ENCODE measurements at places on chromosomes 2 and 18.

- peak; percentile 21 for DNase-seq
These were observed 158.4 kb downstream of the SETBP1 start for GRCh38 chr18:44838971-44839666.

GRCh38 chr2:33492399-33493134 is 16.1 kb downstream of the RASGRP3 start:
- DNase-seq, result no peak

DNA sequence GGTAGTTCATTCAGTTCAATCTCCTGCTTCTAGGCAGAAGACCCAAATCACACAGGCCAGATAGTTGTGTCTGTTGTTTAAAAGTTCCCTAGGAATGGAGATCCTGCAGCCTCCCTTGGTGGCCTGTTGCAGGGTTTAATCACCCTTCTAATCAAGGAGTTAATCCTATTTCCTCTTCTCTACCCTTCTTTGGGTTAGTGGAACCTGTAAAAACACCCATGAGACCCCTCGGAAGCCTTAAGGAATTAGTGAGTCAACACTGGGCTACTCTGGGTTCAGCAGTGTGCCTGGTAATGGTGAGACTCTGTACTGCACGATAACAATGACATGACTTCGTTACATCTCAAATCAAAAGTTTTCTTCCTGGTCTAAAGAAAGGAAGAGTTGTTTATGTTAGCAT is 217.6 kb upstream of the NRP2 start:
- DNase-seq, result no peak

DNA sequence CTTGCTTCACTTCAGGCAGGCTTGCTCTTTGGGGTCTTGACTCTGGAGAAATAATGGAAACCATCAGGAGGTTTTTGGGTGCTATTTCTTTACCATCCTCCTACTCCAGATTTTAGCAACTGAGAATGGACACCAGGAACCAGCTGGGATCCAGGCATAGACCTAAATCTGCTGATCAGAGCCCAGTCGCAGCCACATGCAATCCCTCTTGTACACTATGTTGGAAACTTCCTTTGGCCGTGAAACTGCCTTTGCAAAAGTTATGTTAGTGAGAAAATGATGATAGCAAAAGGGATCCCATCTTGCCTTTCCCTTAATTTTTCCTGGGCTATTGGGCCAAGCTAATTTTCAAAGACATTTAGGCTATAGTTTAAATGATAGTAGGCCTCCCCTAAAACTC is 158.8 kb upstream of the ARL4C start:
- no peak for DNase-seq

- no peak for DNase-seq
These were observed 76.9 kb downstream of the KLF7 start for GRCh38 chr2:207088839-207089238.

GRCh38 chr2:49973917-49974368 is 819.6 kb upstream of the FSHR start:
- DNase-seq, result peak; percentile 54

- no peak for DNase-seq
These were observed 389.7 kb downstream of the TXNL1 start for GRCh38 chr18:56248610-56249235.

DNA sequence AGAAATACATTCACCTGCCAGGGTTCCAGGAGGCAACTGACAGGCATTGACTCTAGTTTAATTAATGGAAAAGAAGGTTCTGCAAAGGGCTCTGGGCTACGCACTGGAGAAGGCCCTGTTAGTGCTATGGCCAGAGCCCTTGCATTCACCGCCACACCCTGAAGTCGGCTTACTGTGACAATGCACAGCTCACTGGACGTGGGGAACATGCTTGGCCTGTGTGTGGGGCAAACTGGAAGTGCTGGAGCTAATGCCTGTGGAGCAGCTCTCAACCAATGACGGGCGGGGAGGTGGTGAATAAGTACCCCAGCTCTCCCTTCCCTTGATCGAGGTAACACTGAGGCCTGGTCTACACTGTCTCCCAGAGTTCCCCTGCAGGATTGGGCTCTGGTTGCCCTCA is 209.8 kb downstream of the HAUS1 start:
- DNase-seq, result no peak

DNA sequence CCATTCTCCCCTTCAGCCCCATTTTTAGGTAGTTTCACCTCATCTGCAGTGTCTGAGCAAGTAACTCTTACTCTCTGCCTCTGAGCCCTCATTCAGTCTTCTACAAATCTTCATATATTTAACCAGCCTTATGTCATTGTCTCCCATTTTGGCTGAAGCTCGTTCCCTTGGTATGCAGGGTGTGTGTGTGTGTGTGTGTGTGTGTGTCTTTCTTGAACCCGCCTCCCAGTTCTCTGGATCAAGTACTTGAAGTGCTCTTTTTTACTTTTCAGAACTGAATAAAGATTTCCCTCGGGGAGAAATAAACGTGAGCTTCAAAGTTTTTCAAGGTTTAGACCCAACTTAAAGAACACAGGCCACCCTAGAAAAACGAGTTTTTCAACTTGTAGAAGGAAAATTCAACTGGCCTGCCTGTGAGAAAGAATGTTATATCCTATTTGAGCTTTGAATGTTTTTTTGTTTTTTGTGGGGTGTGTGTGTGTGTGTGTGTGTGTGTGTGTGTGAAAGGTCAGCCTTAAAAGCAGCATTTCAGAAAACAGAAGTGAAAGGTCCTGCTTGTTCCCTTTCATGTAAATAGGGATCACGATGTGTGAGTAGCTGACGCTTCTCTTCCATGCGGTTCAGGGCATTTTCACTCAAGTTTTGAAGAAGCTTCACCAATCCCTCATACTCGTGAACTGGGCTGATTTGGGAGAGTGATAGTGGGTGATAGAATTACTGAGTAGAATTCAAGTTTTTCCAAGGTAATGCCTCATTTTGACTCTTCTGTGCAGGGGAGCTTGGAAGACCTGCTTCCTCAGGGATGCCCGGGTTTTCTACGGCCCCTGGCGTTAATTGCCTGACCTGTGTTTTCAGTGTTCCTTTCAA is 50.6 kb upstream of the EML6 start:
- DNase-seq, result no peak

GRCh38 chr2:46304635-46305034 is 7.4 kb downstream of the EPAS1 start:
- DNase-seq, result no peak

GRCh38 chr18:3354506-3354905 is 92.6 kb downstream of the MYL12B start:
- DNase-seq, result no peak

GRCh38 chr18:57649556-57650500 is 28.2 kb upstream of the NARS1 start:
- DNase-seq, result peak; percentile 55

DNA sequence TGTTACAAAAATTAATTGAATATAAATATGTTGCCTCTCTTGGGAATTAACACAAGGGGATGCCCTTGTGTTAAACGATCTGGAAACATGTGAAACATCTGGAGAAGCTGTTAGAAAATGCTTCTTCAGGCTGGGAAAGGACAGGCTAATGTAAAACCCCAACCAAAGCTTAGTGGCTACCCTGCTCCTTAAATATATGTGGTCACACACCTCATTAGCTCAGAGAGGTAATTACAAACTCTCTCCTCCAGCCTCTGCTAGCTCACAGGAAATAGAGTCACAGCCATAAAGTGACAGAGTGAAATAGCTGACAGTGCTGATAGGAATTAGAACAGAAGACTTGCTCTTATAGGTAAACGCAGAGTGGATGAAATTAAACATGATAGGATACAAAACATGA is 155.9 kb downstream of the RAB3GAP1 start:
- no peak for DNase-seq

DNA sequence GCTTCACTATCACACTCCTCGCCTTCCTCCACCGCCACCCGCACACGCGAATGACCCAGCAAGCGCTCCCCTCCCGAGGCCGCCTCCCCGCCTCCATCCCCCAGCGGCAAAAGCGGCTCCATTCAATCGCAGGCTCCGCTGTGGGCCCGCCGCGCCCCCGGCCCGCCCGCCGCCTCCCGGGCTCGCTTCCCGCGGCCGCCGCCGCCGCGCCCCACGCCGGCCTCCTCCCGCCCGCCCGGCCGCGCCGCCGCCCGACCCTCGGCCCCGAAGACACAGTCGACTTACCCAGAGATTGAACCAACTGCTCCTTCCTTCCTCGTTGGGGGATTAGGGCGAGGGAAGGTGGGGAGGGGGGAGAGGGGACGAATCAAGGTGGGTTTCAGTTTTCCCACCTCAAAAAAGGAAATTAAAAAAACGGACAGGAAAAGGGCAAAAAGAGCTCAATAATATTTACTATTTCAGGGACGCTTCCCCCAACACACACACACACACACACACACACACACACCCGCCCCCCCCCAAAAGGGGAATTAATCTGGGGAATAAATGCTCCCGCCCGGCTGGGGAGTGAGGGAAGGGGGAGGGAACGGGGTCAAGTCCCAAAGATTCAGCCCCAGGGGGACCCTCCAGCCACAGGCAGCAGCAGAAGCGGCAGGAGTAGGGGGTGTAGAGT is 743 bp downstream of the XPO1 start:
- DNase-seq, result no peak

DNA sequence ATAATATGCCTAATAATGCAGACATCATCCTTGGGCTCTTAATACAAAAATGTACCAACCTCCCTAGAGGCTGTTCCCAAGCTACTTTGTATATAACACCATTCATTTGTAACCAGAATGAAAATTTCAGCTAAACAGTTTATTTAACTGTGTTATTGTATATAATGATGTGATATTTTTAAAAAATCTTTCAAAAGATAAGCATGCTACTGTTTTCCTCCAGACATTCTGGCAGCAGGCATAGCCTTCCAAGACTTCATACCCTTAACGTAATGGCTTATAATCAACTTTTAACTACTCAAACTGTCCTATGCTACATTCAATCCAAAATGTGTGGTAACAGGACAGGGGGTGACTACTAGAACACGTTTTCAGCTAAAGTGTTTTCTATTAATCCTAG is 21.2 kb downstream of the CFAP221 start:
- no peak for DNase-seq

- no peak for DNase-seq
These were observed 33.0 kb downstream of the COMMD1 start for GRCh38 chr2:61938511-61938910.

DNA sequence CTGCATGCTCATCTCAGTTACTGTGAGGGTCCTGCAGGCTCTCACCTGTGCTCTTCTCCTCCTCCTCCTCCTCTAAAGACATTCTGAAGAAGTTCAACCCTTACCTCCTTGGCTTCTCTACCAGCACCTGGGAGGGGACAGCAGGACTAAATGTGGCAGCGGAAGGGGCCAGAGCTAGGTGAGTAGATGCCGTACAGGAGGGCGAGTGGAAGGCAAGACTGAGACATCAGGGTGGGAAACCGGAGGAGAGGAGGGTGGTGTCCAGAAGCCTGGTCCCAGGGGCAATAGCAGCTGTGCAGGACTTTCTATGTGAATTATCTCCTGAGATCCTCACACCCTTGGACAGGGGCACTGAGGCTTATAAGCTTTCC is 124.9 kb downstream of the PLB1 start:
- no peak for DNase-seq

DNA sequence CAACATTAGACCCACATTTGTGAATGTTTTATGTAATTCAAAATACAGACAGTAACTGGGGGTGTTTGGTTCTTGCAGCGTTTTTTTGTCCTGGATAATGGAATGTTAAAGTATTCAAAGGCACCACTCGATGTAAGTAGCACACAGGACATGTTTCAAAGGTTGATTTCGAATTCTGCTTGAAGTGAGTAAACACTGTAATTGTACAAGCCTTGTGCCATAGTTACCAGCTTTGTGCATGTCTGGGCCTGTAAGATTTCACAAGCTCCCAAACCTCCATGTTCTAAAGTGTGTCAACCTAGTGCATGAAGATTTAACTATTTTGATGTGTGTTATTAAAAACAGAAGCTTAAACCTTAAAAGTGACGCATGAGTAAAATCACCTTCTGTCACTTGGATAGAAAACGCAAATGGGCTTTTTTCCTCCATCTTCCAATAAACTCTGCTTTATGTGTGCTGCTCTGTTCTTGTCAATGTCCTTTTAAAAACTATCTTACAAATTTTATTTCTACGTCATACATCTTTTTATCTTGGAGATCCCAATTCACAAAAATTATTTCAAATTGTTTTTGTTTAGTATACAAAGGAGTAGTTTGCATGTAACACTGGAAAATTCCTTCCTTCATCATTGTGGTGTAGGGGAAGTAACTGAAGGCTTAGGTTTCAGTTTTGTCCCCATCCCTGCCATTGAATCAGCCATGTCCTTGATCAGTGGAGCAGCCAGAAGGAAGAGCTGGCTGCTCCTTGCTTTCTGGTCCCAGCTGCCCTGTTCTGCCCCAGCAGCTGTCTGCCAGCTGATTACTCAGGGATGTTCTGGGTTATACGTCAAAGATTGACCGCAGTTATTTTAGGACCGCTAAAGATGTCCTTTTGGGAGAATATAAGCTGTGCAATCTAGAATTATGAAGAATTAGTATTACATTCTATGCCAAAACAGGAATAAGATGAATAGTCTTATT is 119.2 kb downstream of the PRKRA start:
- no peak for DNase-seq

- no peak for DNase-seq
These were observed 65.4 kb downstream of the LRRFIP1 start for GRCh38 chr2:237692601-237693290.

DNA sequence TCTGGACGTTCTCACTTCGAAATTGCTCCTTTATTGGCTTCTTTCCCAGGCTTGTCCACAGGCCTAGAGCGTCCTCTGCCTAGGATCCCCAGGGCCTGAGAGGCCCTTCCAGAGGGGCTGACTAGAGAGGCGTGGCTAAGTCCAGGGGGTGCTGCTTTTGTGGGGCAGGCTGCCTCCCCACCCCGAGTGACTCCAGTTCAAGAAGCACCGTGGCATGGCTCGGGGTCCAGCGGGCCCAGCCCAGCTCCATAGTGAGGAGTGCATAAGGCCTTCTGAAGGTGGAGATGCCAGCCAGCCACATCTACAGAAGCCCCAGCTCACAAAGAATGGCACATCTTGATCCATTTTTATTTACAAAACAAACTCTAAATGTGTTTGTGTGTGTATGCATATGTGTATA is 44.8 kb upstream of the POMC start:
- no peak for DNase-seq

DNA sequence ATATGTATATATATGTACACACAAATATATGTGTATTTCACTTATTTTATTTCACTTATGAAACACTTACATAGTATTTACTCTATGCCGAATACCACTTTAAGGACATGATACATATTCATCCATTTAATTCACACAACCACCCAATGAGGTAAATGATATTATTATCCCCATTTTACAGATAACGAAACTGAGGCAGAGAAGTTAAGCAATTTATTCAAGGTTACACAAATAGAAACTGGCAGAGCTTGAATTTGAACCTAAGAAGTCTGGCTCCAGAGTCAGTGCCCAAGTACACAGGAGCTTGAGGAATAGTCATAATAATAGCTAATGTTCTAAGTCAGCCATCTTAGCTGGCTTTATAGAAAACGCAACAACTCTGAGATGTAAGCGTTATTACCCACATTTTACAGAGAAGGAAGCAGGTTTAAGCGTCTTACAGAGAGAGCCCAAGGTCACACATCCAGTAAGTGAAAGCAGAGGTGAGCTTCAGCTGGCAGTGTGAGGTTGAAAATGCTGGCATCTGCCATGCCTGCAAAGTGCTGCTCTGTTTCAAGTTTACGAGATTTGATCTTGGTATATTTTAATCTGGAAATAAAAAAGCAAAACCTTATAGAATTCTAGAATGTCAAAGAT is 326.9 kb downstream of the LPIN1 start:
- no peak for DNase-seq

Data from fibroblast of skin of left biceps (primary cell).